Bladder microvascular endothelial cell (primary cell): ENCODE measurements at places on chromosomes 2 and 18. TPM values are rescaled to one million over a fixed set of nuclear protein-coding genes. Genes with fewer than 3 reads are reported as not detected.

Gene RAMP1
- total RNA-seq, result 0.25 TPM in 1 of 2 replicates, not detected in the other

Gene CPO
- 0.19 TPM in 1 of 2 replicates, not detected in the other for total RNA-seq

Gene TMEM17
- 0.65 and 1.1 TPM in 2 replicates for total RNA-seq

Gene SERPINB5
- under 0.01 TPM in 1 of 2 replicates, not detected in the other for total RNA-seq

Gene CCDC178
- 1.4 and 3.9 TPM in 2 replicates for total RNA-seq

Gene ZNF407
- total RNA-seq, result 9.9 and 28.8 TPM in 2 replicates

Gene VRK2
- total RNA-seq, result 29.1 and 34.2 TPM in 2 replicates

Gene LONRF2
- total RNA-seq, result under 0.01 TPM in 1 of 2 replicates, not detected in the other

Gene PRKAG3
- not detected in 2 replicates for total RNA-seq

Gene POTEE
- total RNA-seq, result 0.16 and 0.63 TPM in 2 replicates

Gene ZAP70
- under 0.01 and 0.16 TPM in 2 replicates for total RNA-seq

Gene PID1
- total RNA-seq, result 0.16 and 0.76 TPM in 2 replicates

Gene UGT1A10
- total RNA-seq, result 0.06 TPM in 1 of 2 replicates, not detected in the other

Gene LRATD1
- 2.1 and 2.7 TPM in 2 replicates for total RNA-seq

Gene CD302
- 4.2 and 11.6 TPM in 2 replicates for total RNA-seq

Gene SLC8A1
- 0.94 and 1.9 TPM in 2 replicates for total RNA-seq
